ENCODE measurements at places on chromosomes 7 and 10. TPM values are rescaled to one million over a fixed set of nuclear protein-coding genes. Genes with fewer than 3 reads are reported as not detected.

Gene KCTD7
- total RNA-seq, result 36.0 TPM

Gene PDE1C
- not detected for total RNA-seq

Gene CTAGE6
- 0.91 TPM for total RNA-seq

Gene FGFBP3
- total RNA-seq, result 1.5 TPM

Gene SEMA3C
- 1.2 TPM for total RNA-seq

Gene STAG3
- 6.2 TPM for total RNA-seq

Gene TACC2
- not detected for total RNA-seq

Gene CALCR
- total RNA-seq, result not detected

Gene SPDYE6
- not detected for total RNA-seq

Gene HOXA2
- total RNA-seq, result not detected

Gene PTPRN2
- total RNA-seq, result 1.6 TPM

Gene TMEM225B
- total RNA-seq, result 1.1 TPM

Gene PNPLA8
- 62.5 TPM for total RNA-seq

- no peak for DNase-seq
Measured at GRCh38 chr7:26280097-26280496, 11.6 kb upstream of the SNX10 start.

- no peak for DNase-seq
Measured at GRCh38 chr7:115634633-115635032, 395.9 kb downstream of the TFEC start.

DNA sequence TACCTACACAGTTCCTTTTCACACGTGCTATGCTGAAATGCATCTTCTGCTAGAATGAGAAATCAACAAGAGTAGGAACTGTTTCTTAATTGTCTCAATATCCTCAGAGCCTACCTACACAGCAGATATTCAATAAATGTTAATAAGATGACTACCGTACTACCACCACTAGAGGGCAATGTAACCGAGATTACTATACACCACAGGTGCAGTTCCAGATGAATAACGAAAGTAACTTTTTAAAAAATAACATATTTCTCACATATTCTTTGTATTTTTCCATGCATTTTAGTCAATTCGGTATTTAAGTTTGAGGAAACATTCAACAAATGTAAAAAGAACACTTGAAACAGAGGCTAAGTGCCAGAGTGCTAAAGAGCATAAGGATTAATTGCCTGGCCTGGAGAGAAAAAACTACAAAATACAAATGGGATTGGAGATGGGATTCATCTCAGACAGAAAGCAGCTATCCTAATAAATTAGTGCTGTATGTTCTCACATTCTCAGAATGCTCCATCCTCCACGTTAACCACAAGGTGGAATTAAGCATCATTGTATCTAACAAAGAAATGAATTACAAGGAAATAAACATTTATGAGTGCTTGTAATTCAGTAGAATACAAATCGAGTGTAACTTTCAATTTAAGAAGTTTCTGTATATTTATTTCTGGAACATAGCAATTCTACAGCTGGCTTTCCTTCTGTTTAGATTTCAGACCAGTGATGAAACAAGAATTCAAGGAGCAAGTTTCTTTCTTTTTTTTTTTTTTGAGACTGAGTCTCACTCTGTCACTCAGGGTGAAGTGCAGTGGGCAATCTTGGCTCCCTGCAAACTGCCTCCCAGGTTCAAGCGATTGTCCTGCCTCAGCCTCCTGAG lies 20.3 kb upstream of the HECTD2 start:
- peak; percentile 75 for DNase-seq

GRCh38 chr10:7260412-7260900 lies 150.4 kb downstream of the SFMBT2 start:
- DNase-seq, result peak; percentile 29

- no peak for DNase-seq
Measured at GRCh38 chr10:52387744-52388143, 73.7 kb downstream of the DKK1 start.

DNA sequence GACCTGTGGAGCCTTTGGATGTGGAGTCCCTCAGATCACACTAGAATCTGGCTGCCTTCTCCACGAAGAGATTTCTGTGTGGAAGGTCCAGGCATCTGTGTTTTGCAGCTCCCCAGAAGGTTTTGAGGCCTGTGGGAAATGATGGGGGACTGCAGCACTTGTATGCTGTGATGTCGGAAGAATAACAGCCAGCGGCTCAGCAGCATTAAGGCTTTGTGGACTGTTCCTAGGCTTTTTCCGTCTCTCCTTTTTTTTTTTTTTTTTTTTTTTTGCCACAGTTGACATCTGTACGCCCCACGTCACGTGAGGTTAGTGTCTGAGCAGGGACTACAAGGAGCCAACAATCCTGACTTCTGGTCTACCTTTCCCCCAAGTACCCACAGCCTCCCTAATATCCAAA lies 181.3 kb downstream of the PFKFB3 start:
- no peak for DNase-seq

- no peak for DNase-seq
Measured at GRCh38 chr7:14309432-14309831, 320.0 kb upstream of the ETV1 start.

GRCh38 chr10:132618158-132618919 lies 80.8 kb downstream of the INPP5A start:
- DNase-seq, result no peak

GRCh38 chr10:116382290-116382689 lies 45.4 kb upstream of the PNLIPRP3 start:
- no peak for DNase-seq

- no peak for DNase-seq
Measured at GRCh38 chr10:101709359-101710058, 14.5 kb upstream of the FBXW4 start.

DNA sequence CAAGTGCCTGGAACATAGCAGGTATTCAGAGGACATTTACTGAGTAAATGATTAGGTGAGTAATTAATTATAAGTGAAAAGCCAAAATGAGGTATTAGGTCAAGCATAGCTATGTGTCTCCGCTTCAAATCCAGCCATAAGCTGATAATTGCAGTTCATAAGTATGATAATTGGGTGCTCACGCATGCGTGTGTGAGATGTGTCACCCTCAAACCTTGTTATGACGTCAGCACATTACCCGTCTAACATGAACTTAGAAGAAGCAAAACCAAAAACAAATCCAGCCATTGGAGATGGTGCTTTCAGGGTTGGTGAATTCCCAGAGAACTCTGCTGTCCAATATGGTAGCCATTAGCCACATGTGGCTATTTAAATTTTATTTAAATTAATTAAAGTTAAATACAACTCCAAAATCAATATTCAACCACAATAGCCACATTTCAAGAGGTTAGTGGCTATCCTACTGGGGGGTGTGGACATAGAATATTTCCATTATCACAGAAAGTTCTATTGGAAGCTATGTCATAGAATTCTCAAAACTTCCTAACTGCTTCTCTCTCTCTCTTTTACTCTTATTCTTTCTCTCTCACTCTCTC lies at the start of gene CPA5:
TSS of gene CPA5 (plus strand) at position 546 of the 596 bp plus-strand sequence. CDS start 1,670 bp downstream, outside the sequence.
- DNase-seq, result no peak

DNA sequence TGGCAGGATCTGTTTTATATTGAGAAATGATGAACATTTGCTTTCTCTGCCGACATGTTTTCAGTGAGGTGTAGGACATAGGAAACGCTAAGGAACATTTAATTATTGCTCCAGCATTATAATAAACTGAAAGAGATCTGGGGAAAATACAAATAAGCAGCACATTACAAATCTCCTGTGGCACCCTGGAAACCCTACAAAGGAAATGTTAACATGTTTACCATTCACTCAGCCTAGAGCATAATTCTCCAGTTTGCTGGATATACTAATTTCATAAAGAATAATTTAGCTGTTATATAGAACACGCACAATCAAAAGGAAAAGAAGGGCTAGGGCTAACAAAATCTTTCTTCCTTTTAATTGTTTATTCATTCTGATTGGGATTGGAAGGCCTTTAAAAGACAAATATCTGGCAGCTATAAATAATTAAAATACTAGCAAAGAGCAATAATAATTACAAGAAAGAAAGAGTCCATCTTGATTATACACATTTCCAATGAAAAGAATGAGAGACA lies 299.4 kb downstream of the CRPPA start:
- DNase-seq, result no peak

- no peak for DNase-seq
Measured at GRCh38 chr7:143900230-143900766, 1.7 kb downstream of the TCAF1 start.

- no peak for DNase-seq
Measured at GRCh38 chr7:89401099-89401498, 605.6 kb upstream of the TEX47 start.

GRCh38 chr7:98733036-98733435 lies 116.0 kb downstream of the NPTX2 start:
- DNase-seq, result no peak

DNA sequence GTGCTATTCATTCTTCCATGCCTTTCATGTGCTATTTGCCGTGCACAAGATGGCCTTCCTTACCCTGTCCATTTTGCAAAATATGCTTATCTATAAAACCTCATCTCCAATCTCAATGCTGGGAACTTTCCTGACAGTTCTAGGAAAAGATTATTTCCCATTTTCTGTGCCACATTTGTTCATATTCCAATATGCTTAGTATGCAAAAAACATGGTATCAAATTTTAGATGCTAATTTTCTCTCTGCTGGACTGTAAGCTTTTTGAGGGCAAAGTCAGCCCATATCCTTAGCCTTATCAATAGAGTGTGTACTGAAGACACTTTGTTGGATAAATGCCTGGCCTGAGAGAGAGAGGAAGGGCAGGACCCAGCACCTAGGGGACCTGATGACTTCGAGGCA lies 39.4 kb downstream of the MGAM2 start:
- no peak for DNase-seq

DNA sequence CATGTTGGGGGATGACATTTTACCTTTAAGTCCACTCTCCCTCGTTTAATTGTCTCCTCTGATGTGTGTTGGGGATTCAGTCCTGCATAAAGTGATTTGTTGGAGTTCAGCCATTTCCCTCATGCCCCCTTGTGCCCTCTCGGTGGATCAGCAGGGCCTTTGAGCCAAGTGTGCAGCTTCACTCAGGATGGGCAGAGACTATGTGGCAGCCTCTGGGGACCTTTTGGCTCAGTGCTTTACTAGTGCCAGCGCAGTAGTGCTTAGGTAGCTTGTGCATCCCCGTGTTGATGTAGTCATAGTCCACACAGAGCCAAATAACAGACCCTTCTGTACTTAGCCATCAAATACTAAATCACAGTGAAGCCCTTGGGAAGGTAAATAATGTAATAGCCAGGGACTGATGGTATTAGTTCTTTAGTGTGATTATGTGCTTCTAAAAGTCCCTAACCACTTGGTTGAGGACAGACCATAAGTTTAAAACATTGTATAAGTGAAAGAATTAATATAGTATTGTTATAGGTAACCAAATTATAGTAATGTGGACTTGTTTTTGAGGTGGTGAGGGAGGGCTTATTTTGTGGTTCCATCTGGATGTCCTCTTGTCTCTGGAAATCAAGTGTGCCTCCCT lies 11.4 kb downstream of the BUB3 start:
- DNase-seq, result no peak
